ENCODE measurements at places on chromosomes 16 and 17.

- DNase-seq = no peak
These were observed 705 bp downstream of the KRABD2 start for GRCh38 chr17:8375738-8376259.

DNA sequence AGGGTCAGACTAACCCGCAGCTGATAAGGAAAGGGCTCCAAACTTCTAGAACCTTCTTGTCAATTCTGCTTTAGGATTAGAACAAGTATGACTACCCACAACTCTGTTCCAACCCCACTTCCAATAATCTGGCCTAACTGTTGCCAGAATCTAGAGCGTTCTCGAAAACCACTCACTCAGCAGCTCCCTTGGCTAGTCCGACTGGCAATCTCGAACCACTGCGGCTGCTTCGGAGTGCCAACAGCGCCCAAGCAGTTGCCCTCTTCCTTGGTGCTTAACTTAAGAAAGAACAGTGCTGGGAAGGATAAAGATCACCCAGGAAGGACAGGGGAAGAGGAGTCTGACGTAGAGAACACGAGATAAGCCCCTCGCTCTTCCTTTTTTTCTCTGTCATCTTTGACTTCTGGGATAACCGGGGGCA is 818 bp downstream of the DNAJC7 start:
- peak; percentile 32 for DNase-seq

DNA sequence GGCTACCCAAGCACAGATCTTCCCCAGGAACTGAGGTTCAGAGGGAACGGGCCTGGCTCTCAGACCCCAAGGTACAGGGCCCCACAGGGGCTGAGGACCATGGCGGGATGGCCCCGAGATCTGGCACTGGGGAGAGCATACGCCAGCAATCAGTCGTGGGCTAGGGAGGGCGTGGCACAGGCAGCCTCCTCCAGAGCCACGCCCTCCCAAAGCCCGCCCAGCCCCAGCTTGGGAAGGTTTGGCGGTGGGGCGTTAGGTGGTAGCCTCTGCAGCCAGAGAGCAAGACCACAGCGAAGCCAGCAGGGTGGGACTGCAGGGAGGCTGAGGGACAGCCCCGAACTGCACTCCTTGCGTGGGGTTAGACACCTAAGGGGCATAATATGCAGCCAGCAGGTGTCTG is 11.6 kb downstream of the WNT9B start:
- no peak for DNase-seq

DNA sequence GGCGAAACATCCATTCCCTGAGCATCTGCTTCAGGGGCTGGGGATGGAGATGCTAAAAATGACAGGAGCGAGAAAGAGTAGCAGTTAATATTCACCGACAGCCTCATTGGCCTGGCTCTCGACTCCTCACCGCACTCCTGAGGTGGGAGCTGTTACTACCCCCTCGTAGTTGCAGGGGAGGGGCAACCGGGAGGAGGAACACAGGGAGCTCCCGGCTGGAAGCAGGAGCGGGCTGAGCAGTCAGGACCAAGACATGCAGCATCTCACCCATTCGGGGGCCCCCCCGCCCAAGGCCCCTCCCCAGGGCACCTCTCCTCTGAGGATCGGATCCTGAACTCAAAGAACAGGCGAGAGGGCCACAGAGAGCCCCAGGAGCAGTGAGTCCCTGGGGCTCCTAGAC is 4.5 kb upstream of the ACSF3 start:
- DNase-seq = no peak

DNA sequence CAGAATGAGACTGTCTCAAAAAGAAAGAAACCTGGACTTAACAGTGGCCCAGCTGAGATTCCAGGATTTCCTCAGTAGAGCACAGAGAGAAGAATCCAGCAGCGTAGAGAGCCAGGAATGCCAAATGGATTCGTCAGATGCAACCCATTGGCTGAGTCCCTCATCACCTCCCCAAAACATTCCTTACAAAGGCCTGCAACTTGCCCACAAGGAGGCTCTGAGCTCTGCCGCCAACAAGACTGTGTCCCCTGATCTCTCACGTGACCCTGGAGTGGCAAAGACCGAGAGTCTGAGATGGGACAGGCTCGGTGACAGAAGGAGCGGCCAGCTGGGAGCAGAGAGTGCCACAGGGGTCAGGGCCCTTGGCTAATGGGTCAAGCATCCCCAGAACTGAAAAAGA is 6.9 kb upstream of the CHMP6 start:
- DNase-seq = peak; percentile 92

DNA sequence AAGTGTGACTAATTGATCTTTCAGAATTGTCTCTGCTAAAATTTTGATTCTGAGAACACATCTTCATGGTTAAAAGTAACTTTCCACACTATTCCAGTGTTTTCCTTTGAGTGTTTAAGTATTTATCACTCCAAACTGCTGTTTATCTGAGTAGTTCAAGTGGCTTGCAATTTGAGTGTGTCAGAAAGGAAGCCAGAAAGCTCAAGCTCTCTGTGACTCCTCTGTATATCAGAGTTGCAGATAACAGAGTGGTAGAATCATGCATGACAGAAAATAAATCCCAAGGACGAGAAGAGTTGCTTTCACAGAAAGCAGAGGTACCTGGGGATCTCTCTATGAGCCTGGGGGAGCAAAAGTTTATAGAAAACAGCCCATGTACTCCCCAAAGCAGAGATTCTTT is 130.0 kb downstream of the CYB561 start:
- DNase-seq = no peak

GRCh38 chr17:40675905-40676304 is 10.9 kb upstream of the KRT222 start:
- no peak for DNase-seq

- no peak for DNase-seq
These were observed 199.5 kb downstream of the PRKCB start for GRCh38 chr16:24035127-24035842.

GRCh38 chr16:58670177-58670576 is 14.4 kb downstream of the SLC38A7 start:
- no peak for DNase-seq

GRCh38 chr16:50989047-50989446 is 162.0 kb downstream of the SALL1 start:
- no peak for DNase-seq

DNA sequence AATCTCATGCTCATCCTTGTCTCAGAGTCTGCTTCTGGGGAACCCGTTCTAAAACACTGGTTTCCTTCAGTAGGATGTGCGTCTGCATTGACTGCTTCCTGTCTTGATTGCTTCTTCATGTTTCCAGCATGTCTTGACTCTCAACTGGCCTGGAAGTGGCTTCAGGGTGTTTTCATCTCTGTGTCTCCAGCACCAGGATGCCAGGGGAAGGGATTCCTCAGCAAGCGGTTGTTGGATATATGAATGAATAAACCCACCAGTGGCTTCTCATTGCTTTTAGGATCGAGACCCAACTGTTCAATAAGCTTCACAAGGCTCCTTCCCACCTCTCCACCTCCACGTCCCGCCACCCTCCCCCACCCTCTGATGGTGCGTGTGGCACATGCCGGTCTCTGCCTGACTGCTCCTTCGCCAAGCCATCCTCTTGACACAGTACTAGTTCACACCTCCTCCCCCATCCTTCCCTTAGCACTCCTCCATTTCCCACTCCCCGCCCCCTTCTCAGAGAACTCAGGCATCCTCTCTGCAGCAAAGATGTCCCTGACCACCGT is 14.1 kb upstream of the TNS4 start:
- DNase-seq = no peak

DNA sequence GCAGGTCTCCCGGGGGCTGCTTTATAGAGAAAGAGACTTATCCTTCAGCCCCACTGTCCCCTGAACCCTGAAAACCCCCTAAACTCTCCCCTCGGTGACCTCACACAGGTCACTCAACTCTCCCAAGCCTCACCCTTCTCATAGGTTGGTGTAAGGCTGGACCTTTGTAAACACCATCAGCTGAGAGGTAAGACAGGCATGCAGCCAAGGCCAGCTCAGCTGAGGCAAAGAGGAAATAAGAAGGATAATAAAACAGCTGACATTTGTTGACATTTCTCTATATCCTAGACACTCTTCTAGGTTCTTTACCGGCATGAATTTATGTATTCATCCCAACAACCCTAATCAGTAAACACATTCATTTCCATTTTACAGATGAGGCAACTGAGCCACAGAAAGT is 134.3 kb downstream of the CCT6B start:
- DNase-seq = no peak

GRCh38 chr16:89107203-89107582 is 13.5 kb downstream of the ACSF3 start:
- no peak for DNase-seq

- no peak for DNase-seq
These were observed 4.3 kb upstream of the PABPN1L start for GRCh38 chr16:88870608-88871348.

- no peak for DNase-seq
These were observed 33.3 kb downstream of the GLG1 start for GRCh38 chr16:74573622-74574021.

- DNase-seq = no peak
These were observed 67.3 kb downstream of the ANKRD11 start for GRCh38 chr16:89422905-89423630.

DNA sequence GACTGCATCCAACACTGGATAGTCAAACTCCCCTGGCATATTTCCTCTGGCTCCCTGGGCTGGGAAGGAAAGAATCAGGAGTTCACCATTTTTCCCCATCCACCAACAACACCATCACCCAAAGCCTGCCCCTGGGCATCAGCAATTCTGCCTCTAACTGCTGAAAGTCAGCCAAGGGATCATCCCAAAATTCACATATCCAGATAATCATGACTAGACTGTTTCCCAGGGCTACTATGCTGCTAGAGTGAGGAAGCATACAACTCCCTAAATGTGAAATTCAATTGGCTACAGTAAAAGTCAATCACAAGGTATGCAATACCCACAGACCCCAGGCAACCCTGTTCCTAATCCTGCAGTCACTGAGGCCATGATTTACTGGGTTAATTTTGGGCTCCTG is 230.6 kb downstream of the C16orf95 start:
- no peak for DNase-seq

- DNase-seq = no peak
These were observed 557.7 kb upstream of the CDH5 start for GRCh38 chr16:65808790-65809189.

- no peak for DNase-seq
These were observed 112.9 kb downstream of the ABCC1 start for GRCh38 chr16:16062023-16062937.

GRCh38 chr17:42857389-42857788 is 6.4 kb downstream of the AOC3 start:
- no peak for DNase-seq

- DNase-seq = no peak
These were observed 72.6 kb upstream of the RPL38 start for GRCh38 chr17:74130841-74131240.

DNA sequence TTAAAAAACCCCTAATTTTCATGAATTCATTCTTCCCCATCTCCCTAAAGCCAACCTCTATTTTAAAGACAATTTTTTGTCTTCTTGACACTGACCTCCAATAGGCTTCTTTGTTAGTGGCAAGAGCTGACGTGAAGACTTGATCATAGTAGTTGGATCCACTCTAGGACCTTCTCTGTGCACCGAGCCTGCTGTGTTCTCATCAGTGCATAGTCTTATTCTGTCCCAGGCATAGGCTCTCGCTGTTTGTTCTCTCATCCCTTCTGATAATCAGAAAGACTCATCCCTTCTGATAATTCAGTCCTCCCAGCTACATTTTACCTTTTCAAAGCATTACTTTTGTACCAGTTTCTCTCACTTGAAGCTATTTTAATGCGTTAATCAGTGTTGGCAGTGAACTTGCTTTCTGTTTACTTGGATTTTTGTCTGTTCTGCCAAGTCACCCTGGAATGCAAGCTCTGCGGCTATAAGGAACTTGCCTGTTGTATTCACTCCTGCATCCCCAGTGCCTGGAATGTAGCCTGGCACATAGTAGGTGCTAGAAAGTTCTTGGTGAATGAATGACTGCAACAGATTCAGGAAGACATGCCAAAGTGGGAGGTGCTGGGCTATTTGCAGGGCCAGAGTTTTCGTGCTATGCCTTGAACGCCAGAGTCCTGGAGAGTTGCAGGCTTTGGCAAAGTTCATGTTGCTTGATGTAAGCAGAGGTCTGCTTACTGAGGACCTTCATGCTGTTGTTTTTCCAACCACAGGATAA is 147.6 kb upstream of the MPHOSPH6 start:
- DNase-seq = no peak

DNA sequence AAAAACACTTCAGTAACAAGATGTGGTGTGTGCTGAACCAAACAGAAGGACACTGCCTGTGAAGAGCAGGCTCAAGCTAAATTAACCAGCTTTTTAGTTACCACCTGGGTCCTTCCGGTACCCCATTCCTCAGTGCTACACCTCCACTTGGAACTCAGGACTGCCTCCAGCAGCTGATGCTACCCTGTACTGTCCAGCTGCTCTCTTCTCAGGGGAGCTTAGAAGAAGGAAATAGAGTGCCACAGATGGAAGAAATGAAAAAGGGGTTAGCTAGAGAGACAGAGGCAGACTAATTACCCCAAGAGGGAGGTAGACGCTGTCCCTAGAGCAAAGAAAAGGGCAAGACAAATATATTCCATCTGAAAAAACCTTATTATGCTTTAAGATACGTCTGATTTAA is 5.7 kb downstream of the MED13 start:
- no peak for DNase-seq

All from fibroblast of gingiva (primary cell).